Mesothelial cell of epicardium (in vitro differentiated cells): ENCODE measurements at places on chromosomes 5 and 9.

- peaks cover 2% of the 10 kb centered on the region for H3K36me3 ChIP-seq
- no peaks in the 10 kb centered on the region for H3K27me3 ChIP-seq
- peaks cover 80% of the 10 kb centered on the region for H3K4me1 ChIP-seq
- no peak for DNase-seq
- H3K4me3 ChIP-seq = no peak overlapping the region
These were observed 76.3 kb downstream of the AOPEP start for GRCh38 chr9:94802793-94803192.

DNA sequence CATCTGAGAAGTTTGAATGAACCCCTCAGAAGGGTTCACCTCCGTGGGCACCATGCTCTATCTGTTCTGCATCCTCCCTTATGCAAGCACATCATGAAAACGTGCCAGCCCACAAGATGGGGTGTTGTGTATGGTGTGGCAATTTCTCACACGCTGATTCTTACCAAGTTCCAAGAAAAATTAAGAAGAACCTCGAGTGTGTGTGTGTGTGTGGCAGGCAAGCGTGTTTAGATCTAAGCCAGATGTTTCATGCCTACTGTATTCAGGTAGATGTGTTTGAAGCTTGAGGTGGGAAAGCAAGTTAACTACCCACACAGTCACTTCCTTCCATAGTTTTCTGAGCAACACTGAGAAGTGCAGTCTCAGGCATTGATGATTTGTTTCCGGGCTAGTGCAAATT is 77.7 kb upstream of the GNA14 start:
- DNase-seq = no peak
- H3K27me3 ChIP-seq = no peaks in the 10 kb centered on the region
- no peak overlapping the region for H3K27ac ChIP-seq
- H3K4me3 ChIP-seq = no peak overlapping the region

GRCh38 chr5:153500178-153500577 is 9.7 kb downstream of the GRIA1 start:
- no peak overlapping the region for H3K4me3 ChIP-seq
- H3K27ac ChIP-seq = no peak overlapping the region
- no peaks in the 10 kb centered on the region for H3K36me3 ChIP-seq
- DNase-seq = no peak
- H3K27me3 ChIP-seq = peaks cover 6% of the 10 kb centered on the region
- peaks cover 4% of the 10 kb centered on the region for H3K4me1 ChIP-seq

DNA sequence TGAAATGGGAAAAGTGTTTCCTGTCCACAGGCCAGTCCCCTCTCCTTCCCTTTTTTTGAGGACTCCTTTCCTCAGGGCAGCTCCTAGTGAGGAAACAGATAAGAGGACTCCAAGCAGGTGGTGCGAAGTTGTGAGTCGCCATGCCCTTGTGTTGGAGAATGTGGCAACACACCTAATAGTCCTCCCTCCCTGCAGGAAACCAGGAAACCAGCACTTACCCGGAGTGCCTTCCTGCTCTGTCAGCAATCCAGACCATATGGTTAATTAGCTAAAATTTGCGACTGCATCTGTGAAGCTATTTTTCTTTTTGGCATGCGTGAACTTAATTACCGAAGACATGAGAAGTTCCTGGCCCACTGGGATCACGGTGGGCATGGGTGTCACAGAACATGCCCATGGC is 69.9 kb downstream of the TRIM32 start:
- H3K4me3 ChIP-seq = no peak overlapping the region
- no peaks in the 10 kb centered on the region for H3K4me1 ChIP-seq
- no peak for DNase-seq
- peaks cover under 1% of the 10 kb centered on the region for H3K27me3 ChIP-seq
- no peaks in the 10 kb centered on the region for H3K36me3 ChIP-seq

- H3K27ac ChIP-seq = peak overlapping the region; percentile 85
- H3K4me1 ChIP-seq = peaks cover 35% of the 10 kb centered on the region
- no peak for DNase-seq
- peak overlapping the region; percentile 75 for H3K4me3 ChIP-seq
- H3K36me3 ChIP-seq = peaks cover 3% of the 10 kb centered on the region
- no peaks in the 10 kb centered on the region for H3K27me3 ChIP-seq
These were observed 721 bp downstream of the PTGES start for GRCh38 chr9:129751841-129752801.

DNA sequence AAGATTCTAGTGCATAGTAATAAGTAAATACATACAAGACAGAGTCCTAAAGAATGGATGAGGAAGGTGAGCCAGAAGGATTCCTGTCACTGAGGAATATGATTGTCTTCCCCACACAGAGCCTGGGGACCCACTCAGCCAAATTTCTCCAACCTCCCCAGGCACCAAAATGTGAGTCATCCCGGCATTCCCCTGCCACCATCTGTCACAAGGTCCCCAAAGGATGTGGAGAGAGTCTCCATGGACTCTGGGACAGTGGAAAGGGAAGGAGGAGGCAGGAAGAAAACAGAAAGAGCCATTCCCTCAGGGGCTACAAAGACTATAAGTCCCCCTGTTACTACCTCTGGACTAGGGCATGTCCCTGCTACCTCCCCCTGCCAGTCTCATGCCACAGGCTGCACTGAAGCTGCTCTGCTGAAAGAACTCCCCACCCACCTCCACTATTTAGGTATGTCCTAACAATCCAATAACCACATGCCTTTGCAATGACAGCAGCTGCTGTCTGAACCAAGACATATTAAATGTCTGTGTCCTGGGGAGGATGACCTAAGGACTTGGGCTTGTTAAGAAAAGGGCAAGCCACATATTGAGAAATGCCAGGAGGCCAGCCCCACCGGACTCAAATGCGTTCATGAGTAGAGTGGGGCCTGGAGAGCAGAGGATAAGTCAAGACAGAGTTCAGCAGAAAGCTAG is 10.7 kb upstream of the OR5C1 start:
- H3K4me3 ChIP-seq = no peak overlapping the region
- no peaks in the 10 kb centered on the region for H3K27me3 ChIP-seq
- H3K36me3 ChIP-seq = no peaks in the 10 kb centered on the region
- no peak for DNase-seq

- no peaks in the 10 kb centered on the region for H3K27me3 ChIP-seq
- H3K4me3 ChIP-seq = no peak overlapping the region
- DNase-seq = no peak
- no peak overlapping the region for H3K27ac ChIP-seq
These were observed 751.6 kb downstream of the TLR4 start for GRCh38 chr9:118455788-118456187.

DNA sequence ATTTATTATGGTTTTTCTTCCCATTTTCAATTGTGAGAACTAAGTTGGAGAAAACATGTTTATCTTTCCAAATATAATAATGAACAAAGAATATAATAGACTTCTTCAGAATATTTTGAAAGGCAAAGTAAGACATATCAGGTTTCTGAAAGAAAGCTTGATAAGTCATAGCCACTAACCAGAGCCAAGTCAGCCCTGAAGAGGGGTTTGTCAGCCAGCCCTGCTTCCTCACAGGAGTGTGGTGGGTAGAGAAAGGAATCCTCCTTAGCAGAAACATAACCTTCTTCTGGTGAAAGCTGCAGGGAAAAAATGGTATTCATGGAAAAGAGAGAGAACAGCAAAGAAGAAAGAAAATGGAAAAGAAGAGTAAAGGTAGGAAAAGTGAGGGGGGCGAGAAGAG is 93.4 kb downstream of the MPDZ start:
- H3K27ac ChIP-seq = peak overlapping the region; percentile 94
- no peak for DNase-seq
- H3K4me1 ChIP-seq = peaks cover 39% of the 10 kb centered on the region
- peaks cover 27% of the 10 kb centered on the region for H3K36me3 ChIP-seq
- H3K27me3 ChIP-seq = no peaks in the 10 kb centered on the region

DNA sequence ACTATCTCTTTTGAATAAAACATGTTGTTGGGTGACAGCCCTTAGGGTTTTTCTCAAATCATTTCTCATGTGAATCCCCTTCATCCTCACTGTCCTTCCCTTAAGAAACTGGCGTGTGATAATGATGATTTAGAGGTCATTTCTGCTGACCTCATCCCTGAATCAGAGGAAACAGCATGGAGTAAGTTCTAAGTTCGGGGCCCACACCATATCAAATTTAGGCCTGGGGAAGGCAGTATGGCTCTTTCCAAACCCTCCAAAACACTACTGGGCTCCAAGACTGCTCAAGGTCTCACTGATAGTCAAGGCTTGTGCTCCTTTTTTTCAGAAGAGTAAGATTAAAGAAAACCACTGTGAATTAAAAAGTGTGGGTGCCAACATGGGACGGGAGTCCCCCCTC is 872 bp upstream of the SMIM3 start:
- H3K27ac ChIP-seq = peak overlapping the region; percentile 92
- H3K27me3 ChIP-seq = no peaks in the 10 kb centered on the region
- no peak for DNase-seq

GRCh38 chr9:94097788-94098414 is 13.6 kb downstream of the PTPDC1 start:
- H3K4me1 ChIP-seq = peaks cover 5% of the 10 kb centered on the region
- peaks cover 10% of the 10 kb centered on the region for H3K36me3 ChIP-seq
- no peak for DNase-seq
- no peak overlapping the region for H3K4me3 ChIP-seq
- H3K27ac ChIP-seq = no peak overlapping the region
- H3K27me3 ChIP-seq = no peaks in the 10 kb centered on the region

- no peak overlapping the region for H3K27ac ChIP-seq
- no peaks in the 10 kb centered on the region for H3K27me3 ChIP-seq
- H3K36me3 ChIP-seq = no peaks in the 10 kb centered on the region
- H3K4me1 ChIP-seq = peaks cover 1% of the 10 kb centered on the region
- no peak for DNase-seq
These were observed 1031.2 kb downstream of the EFNA5 start for GRCh38 chr5:106639488-106639887.

- peaks cover 3% of the 10 kb centered on the region for H3K36me3 ChIP-seq
- H3K27me3 ChIP-seq = no peaks in the 10 kb centered on the region
- H3K27ac ChIP-seq = no peak overlapping the region
- H3K4me3 ChIP-seq = no peak overlapping the region
- peaks cover under 1% of the 10 kb centered on the region for H3K4me1 ChIP-seq
- no peak for DNase-seq
These were observed 235.5 kb upstream of the WWC1 start for GRCh38 chr5:168055961-168056360.

GRCh38 chr5:102815540-102816332 is 60.6 kb downstream of the PAM start:
- no peak for DNase-seq
- no peaks in the 10 kb centered on the region for H3K36me3 ChIP-seq
- H3K4me1 ChIP-seq = peaks cover 16% of the 10 kb centered on the region
- H3K27me3 ChIP-seq = no peaks in the 10 kb centered on the region
- no peak overlapping the region for H3K27ac ChIP-seq

DNA sequence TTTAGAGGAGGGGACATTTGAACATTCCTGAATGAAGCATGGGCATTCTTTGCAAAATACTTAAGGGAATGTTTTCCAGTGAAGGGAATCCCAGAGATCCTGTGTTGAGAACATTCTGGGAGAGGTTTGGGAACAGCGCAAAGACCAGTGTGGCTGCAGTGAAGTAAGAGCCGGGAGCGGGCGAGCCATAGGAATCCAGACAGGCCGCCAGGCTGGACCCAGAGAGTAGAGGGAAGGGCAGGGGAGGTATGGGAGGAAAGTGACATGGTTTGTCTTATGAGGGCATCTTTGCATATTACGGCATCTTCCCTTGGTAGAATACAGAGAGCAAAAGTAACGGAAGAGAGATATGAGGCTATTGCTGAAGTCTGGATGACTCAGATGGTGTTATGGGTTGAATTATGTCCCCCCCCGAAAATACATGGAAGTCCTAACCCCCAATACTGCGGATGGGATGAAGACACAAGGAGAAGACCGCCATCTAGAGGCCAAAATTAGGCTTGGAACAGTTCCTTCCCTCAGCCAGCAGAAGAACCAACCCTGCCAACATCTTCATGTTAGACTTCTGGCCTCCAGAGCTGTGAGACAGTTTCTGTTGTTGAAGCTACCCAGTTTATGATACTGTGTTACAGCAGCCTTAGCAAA is 268.2 kb downstream of the MAST4 start:
- no peaks in the 10 kb centered on the region for H3K36me3 ChIP-seq
- no peak overlapping the region for H3K4me3 ChIP-seq
- no peaks in the 10 kb centered on the region for H3K27me3 ChIP-seq
- no peak overlapping the region for H3K27ac ChIP-seq

- no peak overlapping the region for H3K4me3 ChIP-seq
- no peaks in the 10 kb centered on the region for H3K4me1 ChIP-seq
- no peak for DNase-seq
- H3K36me3 ChIP-seq = peaks cover 52% of the 10 kb centered on the region
- H3K27me3 ChIP-seq = no peaks in the 10 kb centered on the region
- H3K27ac ChIP-seq = no peak overlapping the region
These were observed 32.1 kb downstream of the HSPA4 start for GRCh38 chr5:133083901-133084300.

GRCh38 chr9:126497660-126498275 is 116.0 kb upstream of the LMX1B start:
- H3K27ac ChIP-seq = peak overlapping the region; percentile 34
- no peak overlapping the region for H3K4me3 ChIP-seq
- no peak for DNase-seq
- peaks cover 11% of the 10 kb centered on the region for H3K4me1 ChIP-seq
- H3K36me3 ChIP-seq = no peaks in the 10 kb centered on the region
- H3K27me3 ChIP-seq = peaks cover 17% of the 10 kb centered on the region

DNA sequence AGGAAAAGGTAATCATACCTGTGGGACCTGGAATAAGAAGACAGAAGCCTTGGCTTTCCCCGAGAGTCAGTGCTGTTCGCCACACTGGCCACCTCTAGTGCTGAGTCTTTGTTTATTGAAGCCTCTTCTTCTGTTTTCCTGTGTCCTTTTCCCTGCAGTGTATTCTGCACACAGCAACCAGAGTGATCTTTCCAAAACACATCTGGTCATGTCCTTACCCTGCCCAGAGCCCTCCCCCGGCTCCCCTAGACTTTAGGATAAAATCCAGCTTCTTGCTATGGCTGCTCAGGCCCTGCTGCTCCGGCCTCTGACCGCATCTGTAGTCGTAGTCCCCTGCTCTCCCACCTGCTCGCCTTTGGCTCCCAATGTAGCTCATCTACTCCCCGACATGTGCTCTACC is 28.3 kb downstream of the GALNT10 start:
- no peak for DNase-seq
- H3K36me3 ChIP-seq = no peaks in the 10 kb centered on the region
- no peaks in the 10 kb centered on the region for H3K27me3 ChIP-seq
- H3K4me1 ChIP-seq = peaks cover 41% of the 10 kb centered on the region
- H3K4me3 ChIP-seq = no peak overlapping the region

- no peak overlapping the region for H3K4me3 ChIP-seq
- peaks cover 6% of the 10 kb centered on the region for H3K4me1 ChIP-seq
- no peak overlapping the region for H3K27ac ChIP-seq
- H3K36me3 ChIP-seq = peaks cover 41% of the 10 kb centered on the region
- no peak for DNase-seq
These were observed 221.2 kb downstream of the SLC12A2 start for GRCh38 chr5:128304791-128305190.

DNA sequence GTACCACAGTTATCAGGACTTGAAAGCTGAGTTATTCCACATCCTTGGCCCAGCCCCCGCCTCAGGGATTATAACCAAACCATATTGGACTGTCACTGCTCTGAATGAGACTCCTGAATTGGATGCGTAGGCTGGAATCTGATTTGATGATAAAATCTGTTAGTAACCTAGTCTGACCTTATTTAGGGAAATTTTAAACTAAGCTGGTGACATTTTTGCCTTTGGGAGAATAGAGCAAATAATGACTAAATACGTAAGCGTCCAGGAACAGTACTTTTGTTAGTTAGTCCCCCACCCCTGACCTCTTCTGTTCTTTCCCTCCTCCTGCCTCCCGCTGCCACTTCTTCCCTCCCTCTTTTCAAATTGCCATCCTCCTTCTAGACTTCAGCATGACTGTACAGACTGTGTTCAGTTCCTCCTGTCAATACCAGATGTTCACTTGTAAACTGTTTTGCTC is 92.6 kb downstream of the TLE4 start:
- no peaks in the 10 kb centered on the region for H3K36me3 ChIP-seq
- no peak overlapping the region for H3K4me3 ChIP-seq
- H3K27me3 ChIP-seq = no peaks in the 10 kb centered on the region
- H3K4me1 ChIP-seq = peaks cover 37% of the 10 kb centered on the region
- no peak for DNase-seq
- no peak overlapping the region for H3K27ac ChIP-seq
